ENCODE measurements at places on chromosomes 3 and 15. TPM values are rescaled to one million over a fixed set of nuclear protein-coding genes. Genes with fewer than 3 reads are reported as not detected.

C3orf22 gene
- total RNA-seq, result not detected

DNA sequence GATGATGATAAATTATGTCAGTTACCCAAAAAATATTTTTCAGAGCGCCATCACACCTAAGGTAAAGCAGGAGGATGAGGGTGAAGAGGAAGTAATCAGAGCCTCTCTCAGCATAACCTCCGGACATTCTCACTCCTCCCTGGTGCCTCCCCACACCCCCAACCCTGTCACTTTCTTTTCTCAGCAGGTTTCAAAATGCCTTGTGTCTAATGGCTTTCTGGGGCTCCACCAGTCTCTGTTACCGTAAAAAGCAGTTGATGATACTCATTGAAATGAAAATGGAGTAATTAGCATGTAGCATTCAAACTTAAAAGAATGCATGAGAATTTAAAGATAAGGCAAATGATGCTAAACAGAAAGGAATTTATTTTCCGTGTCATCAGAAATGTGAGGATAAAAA is 180.0 kb downstream of the ERC2 start:
- no peak for DNase-seq
- no peaks in the 10 kb centered on the region for H3K27me3 ChIP-seq
- no peaks in the 10 kb centered on the region for H3K36me3 ChIP-seq
- H3K4me3 ChIP-seq, result no peak overlapping the region

WDR72 gene
- not detected for total RNA-seq

DNA sequence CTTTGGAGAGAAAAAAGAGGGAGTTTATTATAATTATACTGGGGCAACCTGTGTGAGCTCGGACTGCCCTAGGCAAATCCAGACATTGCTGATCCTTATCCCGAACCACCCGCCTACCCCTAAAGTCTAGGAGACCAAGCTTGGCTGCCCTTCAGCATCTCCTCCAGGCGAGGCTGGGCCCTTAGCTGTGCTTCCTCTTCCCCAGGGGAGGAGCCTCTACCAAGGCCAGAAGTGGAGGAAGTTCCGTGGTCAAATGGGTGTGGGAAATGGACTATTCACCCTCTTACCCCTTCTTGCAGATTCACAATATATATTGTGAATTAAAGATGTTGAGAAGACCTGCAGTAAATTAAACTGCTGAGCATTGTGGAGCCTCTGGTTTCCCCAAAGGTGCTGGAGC is 158.3 kb upstream of the HES1 start:
- no peak for DNase-seq
- H3K27me3 ChIP-seq, result no peaks in the 10 kb centered on the region
- H3K4me1 ChIP-seq, result peaks cover 30% of the 10 kb centered on the region

GRCh38 chr3:13452490-13453335 is 27.4 kb upstream of the HDAC11 start:
- H3K27me3 ChIP-seq, result no peaks in the 10 kb centered on the region
- peak overlapping the region; percentile 80 for H3K27ac ChIP-seq
- H3K36me3 ChIP-seq, result no peaks in the 10 kb centered on the region
- DNase-seq, result no peak
- peaks cover 15% of the 10 kb centered on the region for H3K4me1 ChIP-seq
- H3K4me3 ChIP-seq, result peak overlapping the region; percentile 66

Data from esophagus muscularis mucosa (tissue), 4 donors.